ENCODE measurements at places on chromosomes 11 and 22. TPM values are rescaled to one million over a fixed set of nuclear protein-coding genes. Genes with fewer than 3 reads are reported as not detected.

Gene MS4A4A
- not detected for total RNA-seq

Gene PATE2
- 1.9 TPM for total RNA-seq

Gene MUC6
- not detected for total RNA-seq

Gene TRIM29
- not detected for total RNA-seq

Gene MYRF
- 2.8 TPM for total RNA-seq

Gene PGA3
- total RNA-seq = not detected

Gene TMEM191C
- 4.4 TPM for total RNA-seq

Gene GUCY1A2
- 186 TPM for total RNA-seq

Gene OR8D2
- total RNA-seq = not detected

Gene GNG3
- 28.8 TPM for total RNA-seq

Gene ACRV1
- 0.31 TPM for total RNA-seq

All from parietal lobe (tissue), 2 donors.